Karpas-422 (cell line): ENCODE measurements at places on chromosomes 2 and 18.

DNA sequence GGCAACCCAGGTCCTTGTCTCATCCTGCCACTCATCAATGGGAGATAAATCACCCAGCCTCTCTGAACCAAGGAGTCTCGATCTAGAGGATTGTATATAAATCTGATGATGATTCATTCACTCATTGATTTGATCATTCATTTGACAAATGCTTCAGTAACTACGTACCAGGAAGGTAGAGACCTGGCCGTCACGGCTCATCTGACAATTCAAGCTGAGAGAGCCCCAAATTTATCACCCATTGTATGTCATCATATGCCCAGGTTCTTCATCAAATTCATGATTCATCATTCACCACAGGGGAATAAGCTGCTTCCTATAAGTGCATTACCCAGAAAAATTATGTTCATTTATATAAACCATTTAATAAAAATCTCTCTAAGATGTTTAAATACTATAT lies 116.9 kb downstream of the FAM161A start:
- no peak for DNase-seq

DNA sequence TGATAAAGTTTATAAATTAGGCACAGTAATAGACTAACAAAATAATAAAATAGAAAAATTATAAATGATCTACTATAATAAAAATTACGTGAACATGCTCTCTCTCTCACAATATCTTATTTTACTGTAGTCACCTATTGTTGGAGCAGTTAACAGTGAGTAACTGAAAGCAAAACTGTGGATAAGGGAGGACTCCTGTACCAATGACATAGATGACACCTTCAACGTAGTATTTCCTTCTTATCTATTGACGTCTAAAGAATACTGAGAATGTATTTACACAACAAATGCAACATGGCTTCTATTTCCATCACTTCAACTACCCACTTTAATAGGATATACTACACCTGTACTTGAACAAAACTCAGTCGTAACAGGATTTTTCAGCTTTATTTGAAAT lies 31.5 kb downstream of the HNRNPLL start:
- no peak for DNase-seq

DNA sequence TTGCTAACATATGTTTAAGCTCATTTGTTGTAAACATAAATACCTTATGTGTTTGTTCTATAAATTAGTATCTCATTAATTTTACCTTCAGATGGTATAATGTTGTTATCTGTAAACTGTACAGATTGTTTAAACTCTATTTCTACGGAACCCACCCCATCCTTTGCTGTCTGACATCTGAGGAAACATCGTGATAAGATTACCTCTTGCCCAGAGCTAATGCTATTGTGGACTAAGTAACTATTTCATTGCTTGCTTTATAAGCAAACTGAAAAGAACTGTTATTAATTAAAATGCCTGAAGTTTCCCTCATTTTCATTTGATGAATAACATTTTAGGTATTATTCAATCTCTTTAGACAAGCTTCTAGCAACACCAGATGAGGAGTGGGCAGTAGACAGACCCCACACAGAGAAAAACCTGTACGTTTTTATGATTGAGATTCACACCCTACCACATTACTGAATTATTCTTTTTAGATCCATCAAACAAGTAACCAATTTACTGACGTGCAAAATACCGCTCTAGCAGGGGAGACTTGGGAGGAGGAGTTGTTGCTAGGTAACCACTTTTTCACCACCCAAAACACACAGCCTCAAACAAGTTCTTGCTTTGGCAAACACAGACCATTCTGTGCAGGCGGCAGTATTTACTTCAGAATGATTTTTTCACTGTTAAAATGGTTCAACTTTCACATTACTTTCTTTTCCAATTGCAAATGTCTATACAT lies 1.9 kb upstream of the SYT4 start:
- peak; percentile 58 for DNase-seq

- no peak for DNase-seq
Measured at GRCh38 chr2:100211521-100211920, 69.1 kb upstream of the AFF3 start.

DNA sequence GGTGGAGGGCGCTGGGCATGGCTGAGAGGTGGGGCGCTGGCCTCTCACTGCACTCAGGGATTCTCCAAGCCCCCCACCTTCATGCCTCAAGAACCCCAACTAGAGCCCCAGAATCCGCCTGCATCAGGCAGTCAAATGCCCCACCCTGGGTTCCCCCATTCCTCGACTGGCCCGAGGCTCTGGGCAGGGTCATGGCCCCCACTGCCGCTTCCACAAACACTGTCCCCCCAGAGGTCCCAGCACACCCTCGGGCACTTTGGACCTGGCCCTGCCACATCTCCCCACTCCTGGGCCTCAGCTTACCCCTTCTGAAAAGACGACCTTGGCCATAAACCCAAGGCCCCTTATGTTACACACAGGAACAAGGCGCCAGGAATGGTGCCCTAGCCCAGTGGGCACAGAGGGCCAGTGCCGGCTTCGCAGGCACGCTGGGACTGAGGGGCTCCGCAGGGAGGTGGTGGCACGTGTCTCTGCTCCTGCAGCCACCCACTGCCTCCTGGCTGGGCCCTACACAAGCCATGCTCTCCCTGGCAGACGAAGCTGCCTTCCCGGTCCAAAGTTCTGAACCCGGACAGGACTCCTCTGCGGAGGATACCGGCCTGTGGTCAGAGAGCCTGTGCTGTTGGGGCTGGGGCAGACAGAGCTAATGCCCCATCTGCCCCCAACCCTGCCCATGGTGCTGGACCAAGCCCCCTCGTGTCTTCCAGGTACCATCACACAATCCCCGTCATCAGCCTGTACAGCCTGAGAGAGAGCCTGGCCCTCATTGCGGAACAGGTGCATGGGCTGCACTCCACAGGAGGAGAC lies 6.8 kb downstream of the AGXT start:
- DNase-seq: no peak

DNA sequence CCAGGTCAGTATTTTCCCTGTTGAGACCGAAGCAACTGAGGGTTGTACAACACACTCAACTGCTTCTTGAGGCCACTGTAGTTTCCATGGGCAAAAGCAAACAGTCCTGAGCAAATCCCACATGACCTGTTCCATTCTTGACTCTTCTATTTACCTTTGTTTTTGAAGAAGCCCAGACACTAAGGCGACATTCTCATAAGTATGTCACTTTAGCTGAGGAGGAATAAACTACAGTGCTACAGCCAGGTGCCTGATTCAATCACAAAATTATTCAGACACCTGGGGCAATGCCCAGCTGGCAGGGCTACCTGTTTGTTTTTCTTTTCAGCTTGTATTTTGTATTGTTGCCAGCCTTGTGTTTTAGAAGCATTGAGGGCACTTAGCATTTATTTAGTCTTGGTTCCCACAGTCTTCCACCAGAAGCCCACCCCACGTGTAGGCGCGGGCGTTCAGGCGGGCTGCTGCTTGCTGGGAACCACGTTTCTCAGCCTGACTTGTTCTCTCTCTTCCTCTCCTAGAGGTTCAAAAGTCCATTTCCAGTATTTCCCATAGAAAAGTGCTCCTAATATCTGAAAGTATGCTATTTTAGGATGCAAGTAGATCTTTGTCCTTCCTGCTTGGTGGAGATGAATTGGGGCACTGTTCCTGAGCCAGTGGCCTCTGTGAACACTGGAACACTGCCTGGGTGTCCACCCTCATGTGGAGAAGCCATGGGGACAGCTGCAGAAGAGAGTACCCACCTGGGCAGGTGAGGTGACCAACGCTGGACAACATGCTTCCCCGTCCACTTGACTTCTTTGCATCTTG lies 99.0 kb upstream of the COPS8 start:
- no peak for DNase-seq

- DNase-seq: peak; percentile 76
Measured at GRCh38 chr2:20077411-20077940, 26.0 kb upstream of the LAPTM4A start.

DNA sequence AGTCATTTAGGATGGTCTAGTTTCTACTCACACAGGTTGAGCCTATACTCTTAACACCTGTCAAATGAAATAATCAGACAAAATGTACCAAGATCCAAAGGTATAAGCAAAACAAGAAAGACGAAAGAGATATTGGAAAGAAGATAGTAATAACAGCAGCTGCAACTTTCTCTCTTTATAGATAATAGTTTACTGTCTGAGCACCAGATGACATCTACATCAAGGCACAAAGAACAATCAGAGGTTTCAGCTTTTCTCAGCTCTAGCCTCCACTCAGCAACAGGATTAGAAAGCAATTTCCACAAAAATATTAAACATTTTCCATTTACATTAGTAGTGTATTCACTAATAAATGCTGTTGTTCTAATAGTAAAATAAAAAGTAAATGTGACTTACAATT lies 66.3 kb downstream of the RTTN start:
- DNase-seq: no peak

GRCh38 chr2:20972110-20972509 lies 71.8 kb downstream of the APOB start:
- no peak for DNase-seq

- no peak for DNase-seq
Measured at GRCh38 chr2:20196657-20197161, 28.2 kb downstream of the SDC1 start.

DNA sequence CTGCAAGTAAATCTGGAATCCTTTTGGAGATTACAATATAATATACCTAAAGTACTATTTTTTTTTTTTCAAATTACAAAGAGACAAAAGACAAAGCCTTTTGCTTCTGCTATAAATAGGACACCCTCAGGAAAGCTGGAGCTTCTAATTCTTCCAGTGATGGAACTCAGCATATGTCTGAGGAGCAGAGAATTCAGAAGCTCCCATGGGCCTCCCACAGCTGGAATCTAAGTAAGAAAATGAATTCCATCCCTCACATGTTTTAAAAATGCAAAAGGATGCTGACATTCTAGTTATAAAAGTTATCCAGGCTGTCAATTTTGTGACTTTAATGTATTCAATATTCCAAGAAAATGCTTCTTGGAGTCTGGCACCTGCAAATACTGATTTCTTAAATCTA lies 571.3 kb upstream of the LRRTM4 start:
- no peak for DNase-seq

DNA sequence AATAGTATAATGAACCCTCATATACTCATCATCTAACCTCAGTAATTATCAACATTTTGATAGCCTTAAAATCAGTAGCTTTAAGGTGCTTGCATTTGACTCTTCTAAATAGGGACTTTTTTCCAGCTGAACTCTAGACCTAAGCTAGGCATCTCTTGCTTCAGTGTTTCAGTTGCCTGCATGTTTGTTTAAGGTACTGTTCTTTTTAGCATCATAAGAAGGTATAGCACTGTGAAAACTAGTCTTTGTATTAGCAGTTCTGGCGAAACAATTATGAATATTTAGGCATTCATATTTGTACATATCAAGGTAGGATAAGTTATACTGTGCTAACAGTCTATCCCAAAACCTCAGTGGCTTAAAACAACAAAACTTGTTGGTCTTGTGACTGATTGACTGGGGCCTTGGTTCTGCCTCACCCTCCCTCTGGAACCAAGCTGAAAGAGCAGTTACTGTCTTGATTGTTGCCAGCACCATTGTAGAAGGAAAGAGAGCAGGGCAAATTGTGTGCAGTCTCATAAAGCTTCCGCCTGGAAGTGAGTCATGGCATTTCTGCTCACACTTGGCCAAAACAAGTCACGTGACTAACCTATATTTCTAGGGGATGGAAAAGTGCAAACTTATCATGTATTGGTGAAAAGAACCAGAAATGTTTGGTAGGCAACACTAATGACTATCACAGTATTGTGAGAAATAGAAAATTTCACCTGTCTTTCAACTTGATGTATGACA lies 24.3 kb downstream of the GALNT1 start:
- DNase-seq: no peak

- no peak for DNase-seq
Measured at GRCh38 chr18:76956648-76957047, 134.3 kb downstream of the ZNF236 start.

DNA sequence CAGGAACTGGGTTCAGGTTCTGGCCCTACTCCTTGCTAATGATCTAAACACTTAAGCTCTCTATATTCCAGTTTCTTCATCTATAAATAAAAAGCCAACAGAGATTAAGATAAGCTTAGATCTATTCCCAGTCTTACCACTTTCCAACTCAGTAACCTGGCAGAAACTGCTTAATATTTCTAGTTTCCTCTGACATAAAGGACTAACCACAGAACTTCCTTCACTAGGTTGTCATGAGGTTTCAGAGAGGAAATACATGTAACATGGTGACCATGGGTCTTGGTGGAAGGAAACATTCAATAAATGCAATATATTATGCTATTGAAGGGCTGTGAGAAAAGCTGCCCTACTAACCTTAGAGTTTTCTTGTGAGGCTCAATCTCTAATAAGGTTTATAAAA lies 114.4 kb upstream of the PDE1A start:
- DNase-seq: no peak

- no peak for DNase-seq
Measured at GRCh38 chr2:238284802-238285515, 3.5 kb downstream of the PER2 start.

GRCh38 chr2:172223601-172224054 lies 120.9 kb upstream of the DLX2 start:
- no peak for DNase-seq

- DNase-seq: no peak
Measured at GRCh38 chr2:197857476-197858107, 53.2 kb downstream of the PLCL1 start.

GRCh38 chr2:32248299-32248698 lies 16.4 kb downstream of the NLRC4 start:
- no peak for DNase-seq

DNA sequence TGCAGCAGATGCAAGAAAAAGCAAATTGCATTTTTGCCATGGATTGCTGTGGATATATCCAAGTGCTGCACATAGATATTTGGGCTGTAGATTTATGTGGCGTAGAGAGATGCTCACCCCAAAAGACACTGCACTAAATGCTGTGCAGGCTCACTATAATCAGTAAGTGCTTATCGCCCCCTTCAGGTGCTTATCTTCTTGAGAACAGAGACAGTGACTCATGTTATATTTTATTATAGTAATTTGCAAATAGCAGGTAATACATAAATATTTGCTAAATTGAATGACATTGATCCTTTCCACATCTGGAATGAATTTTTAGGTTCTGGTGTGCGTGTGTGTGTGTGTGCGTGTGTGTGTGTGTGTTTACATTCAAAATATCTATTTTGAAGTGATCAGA lies 36.8 kb upstream of the PLEKHM3 start:
- peak; percentile 81 for DNase-seq
